Fibroblast of lung (primary cell): ENCODE measurements at places on chromosomes 13 and 19. TPM values are rescaled to one million over a fixed set of nuclear protein-coding genes. Genes with fewer than 3 reads are reported as not detected.
A peak's percentile ranks its signal among the peaks of the same experiment; 100 is the strongest.

The ANKLE1 gene
- 0.17 and 0.26 TPM in 2 replicates for total RNA-seq

- DNase-seq = no peak
- peak overlapping the region; percentile 95 for H3K27ac ChIP-seq
- H3K4me3 ChIP-seq = no peak overlapping the region
- H3K27me3 ChIP-seq = no peaks in the 10 kb centered on the region
These were observed 32.6 kb upstream of the EPHX3 start for GRCh38 chr19:15264933-15265206.

DNA sequence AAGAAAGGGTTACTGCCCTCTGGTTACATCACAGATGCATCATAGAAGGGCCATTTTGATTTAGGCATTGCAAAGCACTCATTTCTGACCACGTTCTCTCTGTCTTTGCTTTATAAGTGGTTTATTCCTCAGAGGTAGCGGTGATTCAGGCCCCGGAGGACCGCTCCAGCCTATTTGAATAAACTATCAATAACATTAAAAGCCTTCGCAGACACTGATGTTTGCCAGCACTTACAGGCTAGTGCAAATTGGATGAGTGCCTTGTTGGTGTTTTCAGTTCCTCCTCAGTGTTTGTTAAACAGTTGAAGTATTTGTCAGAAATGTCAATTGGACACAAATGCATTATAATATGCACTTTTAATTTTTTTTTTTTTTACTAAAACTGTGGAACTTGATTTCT lies 120.2 kb downstream of the RXFP2 start:
- H3K27me3 ChIP-seq = no peaks in the 10 kb centered on the region
- no peaks in the 10 kb centered on the region for H3K4me1 ChIP-seq
- H3K36me3 ChIP-seq = no peaks in the 10 kb centered on the region
- DNase-seq = peak; percentile 8

DNA sequence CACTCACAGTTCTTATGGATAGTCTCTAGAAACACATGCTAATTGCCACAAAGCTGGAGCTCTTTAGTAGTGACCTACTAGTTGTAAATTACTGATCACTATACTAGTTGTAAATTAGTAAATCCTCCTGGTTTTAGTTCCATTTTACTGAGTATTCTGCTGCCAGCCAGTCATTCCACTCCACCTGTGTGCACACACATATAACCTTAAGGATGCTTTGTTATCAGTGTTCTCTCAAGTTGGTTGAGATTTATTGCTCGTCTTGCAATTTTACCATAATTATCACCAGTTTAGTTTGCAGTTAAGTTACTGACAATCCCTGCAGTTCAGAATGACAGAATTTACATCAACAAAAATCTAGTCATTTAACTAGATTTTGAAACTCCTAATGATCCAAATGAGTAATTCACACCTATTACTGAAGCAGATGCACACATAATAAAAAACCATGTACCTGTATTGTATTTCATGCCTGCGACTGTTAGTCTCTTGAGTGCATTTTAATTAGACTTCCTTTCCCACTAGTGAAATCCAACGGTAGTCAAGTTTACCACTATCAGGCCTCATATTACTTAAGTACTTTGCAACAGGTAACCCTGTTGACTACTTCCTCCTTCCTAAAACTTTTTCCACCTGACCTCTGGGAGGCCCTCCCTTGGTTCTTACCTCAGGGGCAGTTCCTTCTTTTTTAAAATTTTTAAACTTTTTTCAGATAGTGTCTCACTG lies 7.6 kb downstream of the TPT1 start:
- no peak for DNase-seq
- no peak overlapping the region for H3K4me3 ChIP-seq
- no peak overlapping the region for H3K27ac ChIP-seq
- H3K4me1 ChIP-seq = peaks cover 22% of the 10 kb centered on the region
- peaks cover 19% of the 10 kb centered on the region for H3K36me3 ChIP-seq

DNA sequence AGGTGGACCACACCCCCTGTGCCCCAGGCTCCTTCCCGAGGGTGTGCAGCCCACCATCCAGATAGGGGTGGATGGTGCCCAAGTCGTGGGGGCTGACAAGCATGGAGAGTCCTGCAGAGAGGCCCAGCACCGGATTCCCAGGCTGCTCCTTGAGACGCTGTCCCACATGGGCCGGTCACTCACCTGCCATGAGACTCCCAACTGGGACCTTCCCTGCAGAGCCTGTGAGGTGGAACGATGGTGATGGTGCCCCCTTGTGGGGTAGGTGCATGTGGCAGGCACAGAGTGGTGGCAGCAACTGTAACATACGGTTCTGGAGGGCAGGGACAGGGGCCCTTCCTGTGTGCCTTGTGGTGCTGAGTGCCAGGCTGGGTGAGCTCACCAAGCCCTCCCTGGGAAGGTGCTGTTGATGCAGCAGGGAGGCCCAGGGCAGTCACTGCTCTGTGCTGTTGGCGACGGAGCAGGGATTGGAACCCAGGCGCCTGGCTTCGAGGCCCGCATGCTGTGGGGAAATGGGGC lies 33.1 kb downstream of the PPP1R37 start:
- no peaks in the 10 kb centered on the region for H3K4me1 ChIP-seq
- H3K36me3 ChIP-seq = peaks cover 4% of the 10 kb centered on the region
- no peaks in the 10 kb centered on the region for H3K27me3 ChIP-seq

The BRME1 gene
- 0.51 and 0.83 TPM in 2 replicates for total RNA-seq

- peaks cover 5% of the 10 kb centered on the region for H3K4me1 ChIP-seq
- H3K36me3 ChIP-seq = no peaks in the 10 kb centered on the region
- peak; percentile 37 for DNase-seq
- no peak overlapping the region for H3K27ac ChIP-seq
- H3K4me3 ChIP-seq = no peak overlapping the region
- no peaks in the 10 kb centered on the region for H3K27me3 ChIP-seq
These were observed 27.7 kb downstream of the WASF3 start for GRCh38 chr13:26585136-26585535.

The CBY2 gene
- not detected in 2 replicates for total RNA-seq

- no peaks in the 10 kb centered on the region for H3K36me3 ChIP-seq
- H3K4me1 ChIP-seq = peaks cover 14% of the 10 kb centered on the region
- H3K4me3 ChIP-seq = no peak overlapping the region
- no peak overlapping the region for H3K27ac ChIP-seq
- no peak for DNase-seq
These were observed 3.4 kb downstream of the NOTCH3 start for GRCh38 chr19:15197275-15197941.

The ATP8A2 gene
- total RNA-seq = under 0.01 and 0.26 TPM in 2 replicates

DNA sequence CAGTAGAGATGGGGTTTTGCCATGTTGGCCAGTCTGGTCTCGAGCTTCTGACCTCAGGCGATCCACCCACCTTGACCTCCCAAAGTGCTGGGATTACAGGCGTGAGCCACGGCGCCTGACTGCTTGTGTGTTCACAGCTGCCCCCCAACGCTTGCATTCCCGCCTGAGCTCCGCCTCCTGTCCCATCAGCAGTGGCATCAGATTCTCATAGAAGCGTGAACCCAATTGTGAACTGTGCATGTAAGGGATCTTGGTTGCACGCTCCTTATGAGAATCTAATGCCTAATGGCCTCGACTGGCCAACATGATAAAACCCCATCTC lies 75.9 kb downstream of the GADD45B start:
- H3K36me3 ChIP-seq = no peaks in the 10 kb centered on the region
- H3K4me3 ChIP-seq = no peak overlapping the region
- no peaks in the 10 kb centered on the region for H3K4me1 ChIP-seq
- no peak overlapping the region for H3K27ac ChIP-seq
- H3K27me3 ChIP-seq = no peaks in the 10 kb centered on the region

GRCh38 chr19:982567-983170 lies 1.5 kb upstream of the WDR18 start:
- DNase-seq = peak; percentile 42
- peaks cover 3% of the 10 kb centered on the region for H3K36me3 ChIP-seq
- no peaks in the 10 kb centered on the region for H3K27me3 ChIP-seq
- peaks cover 16% of the 10 kb centered on the region for H3K4me1 ChIP-seq
- no peak overlapping the region for H3K4me3 ChIP-seq

DNA sequence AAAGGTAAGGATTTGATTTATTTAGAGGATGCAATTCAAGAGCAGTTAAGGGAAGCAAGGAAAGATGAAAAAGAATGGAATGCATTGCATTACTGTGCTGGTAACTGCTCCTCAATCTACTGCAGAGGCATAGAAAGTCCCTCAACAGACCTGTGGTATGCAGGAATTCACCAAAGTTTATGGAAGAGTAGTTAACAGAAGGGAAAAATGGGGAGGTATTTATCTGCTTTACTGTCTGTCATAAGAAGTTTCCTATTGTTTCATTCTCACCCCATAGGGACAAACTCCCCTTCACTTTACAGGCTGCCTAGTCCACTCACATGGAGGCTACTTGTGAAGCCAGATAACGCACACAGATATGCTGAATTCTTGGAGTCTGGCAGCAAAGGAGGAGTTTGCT lies 354.9 kb upstream of the SPRY2 start:
- H3K27ac ChIP-seq = no peak overlapping the region
- no peaks in the 10 kb centered on the region for H3K4me1 ChIP-seq
- H3K27me3 ChIP-seq = no peaks in the 10 kb centered on the region
- no peaks in the 10 kb centered on the region for H3K36me3 ChIP-seq

- H3K27me3 ChIP-seq = no peaks in the 10 kb centered on the region
- no peak for DNase-seq
- no peak overlapping the region for H3K4me3 ChIP-seq
- no peak overlapping the region for H3K27ac ChIP-seq
These were observed 7.3 kb downstream of the KLK8 start for GRCh38 chr19:50994129-50994528.

GRCh38 chr13:50085063-50085462 lies 69.8 kb downstream of the KCNRG start:
- H3K4me3 ChIP-seq = no peak overlapping the region
- no peaks in the 10 kb centered on the region for H3K36me3 ChIP-seq
- no peaks in the 10 kb centered on the region for H3K27me3 ChIP-seq
- H3K4me1 ChIP-seq = peaks cover 5% of the 10 kb centered on the region
- DNase-seq = peak; percentile 71

The URAD gene
- not detected in 2 replicates for total RNA-seq

The FGF14 gene
- total RNA-seq = 7.8 and 8.0 TPM in 2 replicates

GRCh38 chr19:30207357-30207756 lies 164.8 kb upstream of the ZNF536 start:
- H3K36me3 ChIP-seq = no peaks in the 10 kb centered on the region
- no peak overlapping the region for H3K4me3 ChIP-seq
- H3K27ac ChIP-seq = no peak overlapping the region
